CD4-positive, CD25-positive, alpha-beta regulatory T cell (primary cell): ENCODE measurements at places on chromosomes 2 and 18.

GRCh38 chr2:36253086-36253485 is 102.5 kb upstream of the CRIM1 start:
- no peak for DNase-seq

- no peak for DNase-seq
Observed at GRCh38 chr2:97936199-97936598, 59.5 kb downstream of the TMEM131 start.

DNA sequence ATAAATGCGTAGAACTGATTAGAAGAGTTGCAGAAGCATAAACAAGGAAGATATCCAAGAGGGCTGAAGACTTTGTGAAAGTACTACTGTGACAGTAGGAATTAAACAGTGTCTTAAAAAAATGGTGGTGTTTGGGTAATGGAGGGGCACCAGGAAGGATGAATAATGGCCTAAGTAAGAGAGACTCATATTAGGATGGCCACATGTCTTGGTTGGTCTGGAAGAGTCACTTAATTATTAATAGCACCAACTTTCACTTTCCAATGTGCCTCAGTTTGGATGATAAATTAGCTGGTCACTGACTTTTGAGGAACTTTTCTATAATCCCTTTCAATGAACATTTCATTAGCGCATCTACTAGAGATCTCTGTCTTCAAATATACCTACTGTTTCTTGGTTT is 372.2 kb downstream of the NYAP2 start:
- no peak for DNase-seq

DNA sequence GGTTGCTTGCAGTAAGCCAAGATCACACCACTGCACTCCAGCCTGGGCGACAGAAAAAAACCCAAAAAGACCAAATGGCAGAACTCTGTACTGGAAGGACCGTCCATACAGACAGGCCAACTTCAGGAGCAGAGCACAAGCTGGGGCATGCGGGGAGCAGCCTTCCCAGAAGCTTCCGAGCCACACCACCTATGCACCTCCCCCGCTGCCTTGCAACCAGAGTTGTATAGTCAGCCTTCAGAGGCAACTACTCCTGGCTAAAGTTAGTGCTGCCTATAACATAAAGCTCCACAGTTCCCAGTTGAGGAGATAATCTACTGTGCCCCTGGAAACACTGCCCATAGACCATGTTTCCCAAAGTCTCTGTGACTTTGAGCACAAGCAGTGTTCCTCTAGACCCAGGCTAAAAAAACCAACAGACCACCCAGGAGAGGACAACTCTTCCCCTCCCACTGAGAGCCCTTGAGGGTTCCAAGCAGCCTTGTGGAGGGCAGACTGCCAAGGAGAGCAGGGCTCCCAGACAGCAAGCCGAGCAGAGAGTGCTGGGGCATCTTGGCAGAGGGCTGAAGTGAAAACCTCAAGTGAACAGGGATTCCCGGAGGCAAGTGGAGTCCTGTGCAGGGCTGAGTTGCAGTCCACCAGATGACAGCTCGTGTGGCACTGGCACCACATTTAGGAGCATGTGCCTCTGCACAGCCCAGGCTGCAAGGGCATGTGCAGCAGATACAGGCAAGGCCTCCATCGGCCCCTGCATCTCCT is 6.8 kb downstream of the SFT2D3 start:
- DNase-seq, result no peak

- no peak for DNase-seq
Observed at GRCh38 chr18:63140038-63140450, 179.5 kb downstream of the BCL2 start.

DNA sequence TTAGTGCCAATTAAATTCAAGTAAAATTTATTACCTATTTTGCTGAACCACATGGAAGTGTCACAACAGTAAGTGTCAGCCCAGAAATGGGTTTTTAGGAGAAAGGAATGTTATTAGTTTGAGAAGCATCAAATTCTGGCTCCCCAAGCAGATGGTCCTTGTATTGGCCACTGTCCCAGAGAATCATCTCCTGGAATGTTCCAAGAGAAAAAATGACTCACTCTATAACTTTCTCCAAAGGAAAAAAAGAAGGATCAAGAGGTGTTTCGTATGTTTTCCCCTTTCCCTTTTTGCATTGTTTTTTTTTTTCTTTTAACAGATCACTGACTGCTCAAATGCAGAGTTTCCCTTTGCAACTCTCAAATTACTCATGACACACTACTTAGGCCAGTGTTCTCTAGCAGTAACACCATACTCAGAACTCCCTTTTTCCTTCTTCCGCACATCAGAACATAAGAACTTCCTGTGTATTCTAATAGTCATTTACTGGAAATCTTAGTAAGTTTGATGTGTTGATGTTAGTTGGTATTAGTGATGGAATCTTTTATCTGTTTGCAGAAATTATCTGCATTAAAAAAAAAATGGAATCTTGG is 390.3 kb downstream of the GPD2 start:
- DNase-seq, result no peak

GRCh38 chr2:100206731-100207255 is 64.4 kb upstream of the AFF3 start:
- DNase-seq, result no peak

GRCh38 chr2:26569216-26570082 is 71.7 kb downstream of the CIB4 start:
- no peak for DNase-seq

GRCh38 chr2:173502296-173502695 is 147.6 kb downstream of the CDCA7 start:
- no peak for DNase-seq
